ENCODE measurements at places on chromosomes 7 and 10.

GRCh38 chr7:78395298-78396036, 596.9 kb downstream of the PHTF2 start:
- no peak for DNase-seq

DNA sequence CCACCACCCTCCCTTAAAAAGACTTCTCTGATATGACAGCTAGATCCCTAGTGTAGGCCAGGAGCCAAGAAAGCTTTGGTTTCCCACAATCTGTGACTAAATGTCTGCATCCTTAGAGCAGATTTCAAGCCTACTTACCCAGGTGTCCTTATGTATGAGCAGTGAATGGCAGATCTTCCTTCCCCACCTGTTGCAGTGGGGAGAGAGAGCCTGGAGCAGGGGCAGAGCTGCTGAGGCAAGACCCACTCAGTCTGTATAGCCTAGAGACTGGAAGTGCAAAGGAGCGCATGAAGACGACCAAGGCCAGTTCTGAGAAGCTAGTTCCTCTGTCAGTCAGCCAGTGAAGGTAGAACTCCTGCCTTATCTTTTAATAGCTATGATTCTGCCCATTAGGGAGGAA, 180.1 kb downstream of the GRM3 start:
- DNase-seq: no peak

- no peak for DNase-seq
Measured at GRCh38 chr10:32882076-32882475, 76.0 kb downstream of the ITGB1 start.

DNA sequence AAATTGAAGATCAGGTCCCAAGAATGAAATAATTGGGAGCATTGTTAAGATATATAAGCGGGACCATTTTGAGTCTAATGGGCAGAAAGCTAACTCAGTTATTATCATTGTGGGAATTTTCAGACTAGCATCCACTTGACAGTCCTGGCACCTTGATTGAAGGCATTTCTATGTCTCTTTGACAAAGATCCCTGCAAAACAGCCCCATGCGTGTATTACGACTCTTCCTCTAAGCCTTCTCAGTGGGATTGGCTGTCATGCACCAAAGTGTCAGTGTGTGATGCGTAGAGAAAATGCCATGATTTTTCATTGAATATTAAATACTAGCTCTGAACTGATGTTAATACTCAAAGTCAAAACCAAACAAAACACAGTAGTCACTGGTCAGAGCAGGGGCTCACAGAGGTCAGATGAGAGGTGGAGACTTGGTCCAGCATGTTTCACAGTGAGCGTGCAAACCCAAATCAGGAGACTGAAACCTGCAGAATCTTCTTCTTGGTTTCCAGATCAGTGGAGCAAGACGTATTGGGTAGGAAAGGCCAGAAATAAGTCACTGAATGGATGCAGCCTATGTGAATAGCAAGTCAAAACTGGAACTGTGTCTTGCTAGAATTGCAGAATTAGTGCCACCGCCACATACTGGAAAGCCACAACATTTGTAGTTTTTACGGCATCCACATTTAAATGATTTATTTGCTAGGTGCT, 303.6 kb upstream of the AKR1E2 start:
- DNase-seq: no peak

DNA sequence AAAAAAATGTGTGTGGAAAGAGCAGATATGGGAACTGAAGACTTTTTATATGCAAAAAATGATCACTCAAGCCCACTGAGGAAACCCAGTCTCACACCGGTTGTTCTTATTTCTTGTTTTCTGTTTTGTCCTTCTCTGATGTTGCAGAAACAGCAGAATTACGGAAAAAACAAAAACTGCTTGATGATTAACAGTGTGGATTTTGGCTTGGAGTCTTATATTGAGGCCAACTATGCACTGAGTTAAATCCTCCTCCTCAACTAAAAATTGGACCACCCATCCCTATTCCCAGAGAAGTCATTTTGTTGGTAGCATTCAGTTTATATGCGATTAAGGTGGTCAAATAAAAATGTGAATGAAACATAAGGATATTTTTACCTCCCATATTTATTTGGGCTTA, 246.1 kb downstream of the LRMDA start:
- DNase-seq: no peak

- DNase-seq: no peak
Measured at GRCh38 chr7:105985229-105985628, 22.2 kb downstream of the CDHR3 start.
